ENCODE measurements at places on chromosomes 16 and 17.

- DNase-seq = no peak
These were observed 7.1 kb downstream of the FAHD1 start for GRCh38 chr16:1834096-1834495.

DNA sequence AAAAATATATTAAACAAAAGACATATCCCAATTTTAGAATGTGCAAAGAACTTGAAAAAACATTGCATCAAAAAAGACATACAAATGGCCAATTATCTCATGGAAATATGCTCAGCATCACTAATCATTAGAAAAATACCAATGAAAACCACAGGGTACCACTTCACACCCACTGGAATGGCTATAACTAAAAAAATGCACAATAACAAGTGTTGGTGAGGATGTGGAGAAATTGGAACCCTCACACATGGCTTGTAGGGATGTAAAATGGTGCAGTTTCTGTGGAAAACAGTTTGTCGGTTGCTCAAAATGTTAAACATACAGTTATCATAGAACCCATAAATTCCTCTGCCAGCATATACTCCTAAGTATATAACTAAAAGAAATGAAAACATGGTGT is 796 bp upstream of the PSMB6 start:
- DNase-seq = no peak

GRCh38 chr17:30530346-30531025 is 53.3 kb downstream of the GOSR1 start:
- no peak for DNase-seq

DNA sequence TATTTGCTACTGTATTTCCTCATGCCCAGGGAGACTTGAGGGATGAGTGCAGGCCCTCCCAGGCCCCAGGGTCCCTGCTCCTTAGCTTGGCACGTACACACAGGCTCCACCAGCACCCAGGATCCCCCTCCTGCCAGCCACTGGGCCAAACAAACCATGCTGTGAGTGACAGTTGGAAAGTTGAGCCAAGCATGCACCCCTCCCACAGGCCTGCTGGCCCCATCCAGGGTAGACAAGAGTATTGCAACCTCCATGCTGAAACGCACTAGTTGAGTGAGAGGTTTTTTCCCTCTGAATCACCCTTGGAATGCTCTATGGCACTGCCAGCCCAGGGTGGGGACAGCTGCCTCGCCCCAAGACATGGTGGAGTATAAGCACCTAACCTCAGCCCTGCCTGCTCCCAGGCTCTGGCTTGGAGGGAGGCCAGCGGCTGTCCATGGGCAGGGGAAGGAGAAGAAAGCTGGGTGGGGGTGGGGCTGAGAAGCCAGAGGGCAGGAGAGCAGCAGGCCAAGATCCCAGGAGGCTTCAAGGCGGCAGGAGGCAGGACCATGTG is 49.6 kb downstream of the PITPNM3 start:
- no peak for DNase-seq

GRCh38 chr17:27283751-27284150 is 10.2 kb upstream of the WSB1 start:
- DNase-seq = no peak
